Head of caudate nucleus (tissue), 42 donors: ENCODE measurements at places on chromosomes 7 and 10.

- DNase-seq: no peak
These were observed 143.3 kb upstream of the LRGUK start for GRCh38 chr7:133983685-133984419.

GRCh38 chr10:82890573-82890972 is 1015.6 kb downstream of the NRG3 start:
- no peak for DNase-seq

GRCh38 chr7:21134631-21135030 is 293.3 kb upstream of the SP4 start:
- no peak for DNase-seq

DNA sequence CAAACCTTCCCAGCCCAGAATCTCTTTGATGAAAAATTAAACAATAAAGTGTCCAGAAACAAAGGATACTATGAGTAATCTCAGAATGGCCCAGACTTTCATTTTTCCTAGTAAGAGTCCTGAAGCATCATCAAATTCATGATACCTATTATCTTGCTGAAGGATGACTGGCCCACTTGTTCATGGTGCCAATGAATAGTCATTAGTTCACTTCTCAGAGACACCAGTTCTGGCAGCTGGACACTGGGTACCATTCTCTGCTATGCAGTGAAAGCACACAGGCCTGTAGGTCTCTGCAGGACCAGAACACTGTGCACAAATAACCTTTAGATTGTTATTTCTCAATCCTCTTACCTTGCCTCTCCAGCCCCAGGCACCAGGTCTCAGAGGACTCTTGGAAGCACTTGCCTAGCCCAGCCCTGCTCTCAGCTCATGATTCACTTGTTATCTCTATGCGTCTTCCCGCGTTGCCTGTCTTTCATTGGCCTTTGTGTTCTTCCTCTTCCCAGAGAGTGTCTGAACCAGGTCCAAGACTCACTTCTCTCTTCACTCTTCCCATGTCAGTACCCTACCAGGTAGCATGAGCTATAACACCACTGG is 98.1 kb upstream of the AGBL3 start:
- no peak for DNase-seq

GRCh38 chr7:17608114-17608833 is 309.8 kb downstream of the AHR start:
- no peak for DNase-seq

GRCh38 chr10:121157998-121158397 is 306.8 kb downstream of the WDR11 start:
- no peak for DNase-seq

- peak; percentile 47 for DNase-seq
These were observed 161.8 kb upstream of the CACNA2D1 start for GRCh38 chr7:82605247-82605864.

GRCh38 chr10:31018356-31018750 is 13.3 kb downstream of the ZNF438 start:
- no peak for DNase-seq

DNA sequence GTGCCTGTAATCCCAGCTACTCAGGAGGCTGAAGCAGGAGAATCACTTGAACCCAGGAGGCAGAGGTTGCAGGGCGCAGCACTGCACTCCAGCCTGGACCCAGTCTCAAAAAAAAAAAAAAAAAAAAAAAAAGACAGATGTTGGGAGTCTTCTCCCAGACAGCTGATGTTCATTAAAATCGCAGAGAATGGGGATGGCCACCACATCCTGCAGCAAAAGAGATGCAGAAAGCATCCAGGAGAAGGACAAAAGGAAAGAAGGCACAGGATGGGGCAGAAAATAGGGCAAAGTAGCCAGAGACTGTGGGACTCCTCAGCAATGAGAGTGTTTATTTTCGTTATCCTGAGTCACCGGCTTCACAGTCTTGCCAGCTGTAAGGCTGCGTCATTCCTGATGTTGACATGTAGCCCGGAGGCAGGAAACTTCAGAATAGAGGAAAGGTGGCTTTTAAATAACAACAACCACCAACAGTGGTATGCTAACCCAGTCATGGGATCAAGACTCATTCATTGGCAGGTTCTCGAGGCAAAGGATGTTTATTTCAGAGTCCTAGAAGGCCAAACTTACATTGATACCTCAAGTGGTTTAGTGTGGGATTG is 149.5 kb upstream of the SVIL start:
- no peak for DNase-seq

DNA sequence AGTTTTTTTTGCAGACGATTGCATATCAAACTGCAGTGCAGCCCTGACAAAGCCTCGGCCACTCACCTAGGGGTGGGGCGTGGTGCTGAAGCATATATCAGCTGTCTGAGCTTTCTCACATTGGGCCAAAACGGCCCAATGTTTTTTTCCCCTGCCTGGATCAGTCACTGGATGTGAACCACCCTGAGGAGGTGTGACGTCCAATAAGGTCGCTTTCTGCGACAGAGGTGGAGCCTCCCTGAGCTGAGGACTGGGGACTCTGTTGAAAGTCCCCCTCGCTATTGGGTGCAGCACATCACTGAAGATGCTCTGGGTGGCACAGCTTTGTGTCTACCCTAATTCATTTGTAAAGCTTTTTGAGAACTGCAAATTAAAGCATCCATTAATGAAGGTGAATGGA is 60.9 kb downstream of the SEM1 start:
- no peak for DNase-seq

DNA sequence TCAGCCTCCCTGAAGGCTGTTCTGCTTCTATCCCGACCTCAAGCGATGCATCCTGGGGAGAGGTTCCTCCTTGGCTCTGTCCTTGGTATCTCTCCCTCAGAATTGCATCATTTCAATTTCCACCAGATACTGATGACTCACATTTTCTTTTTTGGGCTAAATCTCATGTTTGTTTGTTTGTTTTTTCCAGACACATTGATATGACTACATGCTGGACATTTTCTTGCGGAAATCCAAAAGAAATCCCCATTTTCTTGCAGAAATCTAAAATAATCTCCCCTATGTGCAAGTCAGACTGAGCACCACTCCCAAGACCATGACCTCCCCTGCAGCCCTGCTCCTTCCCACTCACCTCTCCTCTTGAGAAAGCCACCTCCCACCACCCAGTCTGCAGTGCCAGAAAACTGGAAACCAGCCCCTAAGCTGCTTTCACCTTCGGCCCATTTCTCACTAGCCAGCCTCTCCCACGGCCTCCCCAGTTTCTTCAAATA is 260.2 kb upstream of the PRKCQ start:
- DNase-seq: no peak

GRCh38 chr7:9711259-9711918 is 1262.3 kb upstream of the PHF14 start:
- no peak for DNase-seq

DNA sequence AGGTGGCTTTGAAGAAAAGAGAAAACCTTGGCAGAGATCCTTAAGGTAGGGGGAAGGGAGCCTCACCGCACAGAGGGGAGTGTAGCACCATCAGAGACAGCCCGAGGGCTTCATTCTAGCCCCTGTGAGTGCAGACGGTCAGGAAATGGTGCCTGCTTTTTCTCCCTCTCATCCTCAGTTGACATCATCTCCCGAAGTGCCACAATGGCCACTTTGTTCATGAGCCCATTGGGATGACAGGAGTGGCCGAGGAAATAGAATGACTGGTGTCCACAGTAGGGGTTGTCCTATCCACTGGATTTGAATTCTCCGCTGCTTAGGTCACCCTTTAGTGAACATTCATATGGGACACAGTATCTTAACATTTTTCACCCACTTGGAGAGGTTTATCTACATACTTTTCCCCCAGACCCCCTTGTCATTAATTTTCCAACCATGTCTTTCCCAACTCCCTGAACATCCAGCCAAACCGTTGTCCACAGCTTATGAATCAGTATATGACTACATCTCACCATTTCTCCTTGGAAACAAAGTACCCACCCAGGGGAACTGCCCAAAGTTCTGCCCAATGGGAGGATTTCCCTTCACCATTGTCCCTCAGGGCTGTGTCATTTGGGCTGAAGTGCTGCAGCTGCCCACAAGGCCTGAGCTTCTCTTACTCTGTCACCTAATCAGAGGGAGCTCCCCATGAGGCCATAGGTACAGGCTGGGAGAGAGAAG is 108.8 kb downstream of the ADCY1 start:
- DNase-seq: no peak

DNA sequence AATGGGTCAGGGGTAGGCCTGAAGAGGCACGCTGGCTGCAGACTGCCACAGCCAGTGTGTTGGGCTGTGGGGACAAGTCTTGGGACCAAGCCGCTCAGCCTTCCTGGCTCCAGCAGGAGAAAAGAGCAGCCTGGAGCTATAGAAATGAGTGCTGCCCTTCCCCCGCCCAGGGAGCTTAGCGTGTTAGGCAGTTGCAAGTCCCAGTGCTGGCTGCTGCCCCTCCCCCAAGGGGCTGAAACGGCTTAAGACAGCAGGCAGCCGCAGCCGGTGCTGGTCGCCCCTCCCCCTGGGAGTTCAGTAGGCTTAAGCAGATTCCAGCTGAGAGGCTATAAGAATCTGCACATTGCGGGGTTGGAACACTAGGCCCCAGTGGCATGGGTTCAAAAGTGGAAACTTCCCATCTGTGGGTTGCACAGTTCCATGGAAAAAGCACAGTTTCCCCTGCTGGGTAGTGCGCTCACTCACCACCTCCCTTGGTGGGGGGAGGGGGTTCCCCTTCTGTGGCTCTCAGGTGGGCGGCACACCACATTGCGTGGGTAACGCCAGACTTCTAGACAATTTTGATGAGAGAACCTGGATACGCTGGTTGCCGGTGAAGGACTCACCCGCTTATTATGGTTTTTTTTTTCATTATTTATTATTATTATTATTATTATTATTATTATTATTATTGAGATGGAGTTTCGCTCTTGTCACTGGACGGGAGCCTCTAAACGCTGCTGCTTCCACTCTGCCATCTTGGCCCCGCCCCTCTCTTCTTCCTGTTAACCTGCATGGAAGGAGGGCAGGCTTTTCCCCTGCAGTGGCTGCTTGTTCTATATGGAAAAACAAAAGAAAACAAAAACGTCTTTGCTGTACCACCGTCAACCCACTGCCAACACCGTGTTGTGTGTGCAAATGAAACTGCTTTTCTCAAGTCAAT is 151.1 kb downstream of the CXCL12 start:
- no peak for DNase-seq

GRCh38 chr7:71854546-71855397 is 557.4 kb downstream of the CALN1 start:
- DNase-seq: no peak

GRCh38 chr10:20892796-20893195 is 4.3 kb downstream of the NEBL start:
- no peak for DNase-seq

DNA sequence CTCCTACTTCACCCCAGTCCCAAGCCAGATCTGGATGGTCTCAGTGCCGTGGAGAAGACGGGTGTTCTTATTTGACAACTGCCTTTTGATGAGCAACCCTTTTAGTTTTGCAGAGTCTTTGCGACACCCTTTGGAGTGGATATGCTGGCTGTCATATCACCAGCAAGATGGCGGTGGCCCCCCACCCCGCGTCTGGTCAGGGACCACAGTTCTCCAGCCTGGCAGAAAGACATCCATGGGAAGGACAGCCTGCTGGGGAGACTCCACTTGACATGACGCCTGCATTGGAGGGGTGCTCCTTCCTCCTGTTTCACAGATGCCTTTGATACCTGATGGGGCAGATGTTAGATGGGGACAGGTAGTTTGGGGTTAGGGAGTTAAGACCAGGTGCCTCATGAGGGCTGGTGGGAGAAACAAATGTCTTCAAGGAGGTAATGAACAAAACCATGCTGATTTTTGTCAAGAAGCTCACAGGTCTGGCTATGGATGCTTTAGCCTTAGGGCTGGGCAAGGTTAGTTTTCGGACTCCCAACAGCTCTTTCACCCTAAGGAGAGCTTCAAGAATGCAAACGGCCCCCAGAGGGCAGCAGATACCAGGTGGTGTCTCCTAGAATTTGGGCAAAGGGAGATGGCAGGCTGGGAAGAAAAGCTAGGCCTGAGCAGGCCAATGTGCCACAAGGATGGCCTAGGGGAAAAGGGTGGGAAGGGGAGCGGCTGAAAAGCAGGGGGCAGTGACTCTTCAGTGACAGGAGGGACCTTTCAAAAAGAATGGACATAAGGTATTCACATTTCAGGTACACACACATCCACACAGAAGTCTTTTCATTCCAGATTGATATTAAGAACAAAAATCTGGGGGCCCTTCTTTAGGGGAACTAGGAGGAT is 95.2 kb downstream of the CLEC2L start:
- peak; percentile 67 for DNase-seq

GRCh38 chr7:98826387-98826786 is 43.4 kb downstream of the TMEM130 start:
- no peak for DNase-seq

DNA sequence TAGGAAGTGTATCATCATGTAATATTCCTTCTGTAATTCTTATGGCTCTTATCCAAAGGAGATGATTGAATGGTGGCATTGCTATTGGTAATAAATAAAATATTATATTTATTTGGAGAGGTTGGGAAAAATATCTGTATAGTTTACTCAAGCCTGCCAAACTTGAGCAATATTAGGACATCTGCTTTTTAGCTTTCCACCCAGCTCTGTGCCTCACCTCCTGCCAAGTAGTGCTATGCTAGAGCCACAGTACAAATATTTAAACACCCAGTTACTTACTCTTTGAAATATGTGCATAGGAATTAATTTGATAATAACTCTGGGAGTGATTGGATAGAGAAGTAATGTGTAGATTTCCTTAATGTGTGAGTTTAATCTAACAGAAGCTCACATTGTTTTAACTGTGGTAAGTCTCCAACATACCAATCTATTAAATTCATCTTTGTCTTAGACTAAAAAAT is 129.2 kb downstream of the BBS9 start:
- DNase-seq: no peak

- DNase-seq: no peak
These were observed 32.5 kb upstream of the TMEM273 start for GRCh38 chr10:49220679-49221078.

- DNase-seq: peak; percentile 83
These were observed 1.2 kb upstream of the ATP6V0E2 start for GRCh38 chr7:149872419-149873073.

GRCh38 chr7:100271716-100272537 is 35.6 kb upstream of the SPDYE3 start:
- DNase-seq: peak; percentile 99

DNA sequence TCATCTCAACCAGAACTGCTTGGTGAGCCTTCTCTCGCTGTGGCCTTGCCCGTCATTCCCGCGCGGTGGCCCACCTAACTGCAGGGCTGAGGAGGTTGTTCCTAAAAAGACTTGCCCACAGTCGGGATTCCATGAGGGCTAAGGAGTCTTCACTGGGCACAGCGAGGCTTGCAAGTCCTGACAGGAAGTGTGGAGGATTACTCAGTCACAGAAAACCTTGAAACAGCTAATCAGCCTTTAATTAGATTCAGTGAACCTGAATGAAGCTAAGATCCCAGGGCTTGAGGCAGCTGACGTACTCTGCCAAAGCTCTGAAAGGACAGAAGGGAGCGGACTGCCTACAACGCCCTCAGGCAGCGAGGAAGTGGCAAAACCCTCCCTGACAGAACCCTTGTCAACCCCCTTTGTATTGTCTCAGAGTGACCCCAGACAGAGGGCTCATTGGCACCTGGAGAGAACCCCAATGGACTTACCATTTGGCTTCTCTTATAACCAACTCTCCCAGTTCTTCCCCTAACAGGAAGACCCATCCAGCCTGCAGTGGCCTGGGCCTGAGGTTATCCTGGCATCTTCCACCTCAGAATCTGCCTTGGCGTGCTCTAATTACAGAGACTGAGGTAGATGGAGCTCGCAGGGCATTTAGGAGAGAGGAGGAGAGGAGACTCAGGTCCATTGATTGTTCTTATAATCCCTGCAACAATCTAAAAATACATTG is 2.5 kb upstream of the LAMB4 start:
- no peak for DNase-seq
